Neural progenitor cell (in vitro differentiated cells): ENCODE measurements at places on chromosomes 3 and 15. TPM values are rescaled to one million over a fixed set of nuclear protein-coding genes. Genes with fewer than 3 reads are reported as not detected.
A peak's percentile ranks its signal among the peaks of the same experiment; 100 is the strongest.

DNA sequence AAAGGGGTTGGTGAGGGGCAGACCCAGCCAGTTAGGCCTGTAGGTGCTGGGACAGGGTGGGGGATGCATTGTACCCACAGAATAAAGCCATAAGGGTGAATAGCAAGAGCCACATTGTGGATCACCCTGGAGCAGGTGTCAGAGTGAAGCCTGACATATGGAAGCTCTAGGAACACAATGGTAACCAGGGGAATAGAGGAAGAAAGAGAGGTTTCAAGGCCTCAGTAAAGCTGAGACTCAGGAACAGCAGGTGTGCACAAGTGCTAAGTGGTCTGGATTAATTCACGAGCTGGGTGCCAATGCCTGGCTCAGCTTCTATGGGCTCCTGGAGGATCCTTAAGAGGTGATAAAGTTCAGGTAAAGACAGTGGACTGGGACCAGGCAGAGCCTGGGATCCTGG lies 323.7 kb upstream of the CTNNB1 start:
- no peak for DNase-seq

- DNase-seq = peak; percentile 72
Observed at GRCh38 chr3:38004415-38005075, 14.0 kb downstream of the VILL start.

- DNase-seq = no peak
Observed at GRCh38 chr15:92011611-92012367, 158.3 kb downstream of the SLCO3A1 start.

GRCh38 chr3:10420745-10421475 lies 84.5 kb downstream of the ATP2B2 start:
- DNase-seq = no peak

DNA sequence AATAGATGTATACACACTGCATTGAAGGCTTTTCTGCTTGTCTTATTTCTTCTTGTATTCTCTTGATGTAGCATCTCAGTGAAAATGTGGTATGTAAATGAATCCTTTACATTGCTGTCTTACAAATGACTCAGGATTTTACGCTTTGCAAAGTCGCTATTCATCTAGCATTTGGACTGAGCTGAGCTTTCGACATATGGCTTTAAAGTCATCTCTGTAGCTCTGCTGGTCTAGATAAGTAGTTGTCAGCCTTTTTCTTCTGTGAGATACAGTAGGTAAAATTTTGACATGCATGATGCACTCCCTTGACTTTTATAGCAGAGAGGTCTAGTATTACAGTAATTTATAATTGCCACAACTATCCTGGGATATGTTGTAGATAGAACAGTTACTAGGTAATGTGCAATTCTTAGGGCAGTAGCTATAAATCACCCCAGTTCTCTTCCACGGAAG lies 16.8 kb downstream of the MEF2A start:
- no peak for DNase-seq

- DNase-seq = no peak
Observed at GRCh38 chr3:16759227-16759903, 125.4 kb upstream of the PLCL2 start.

DNA sequence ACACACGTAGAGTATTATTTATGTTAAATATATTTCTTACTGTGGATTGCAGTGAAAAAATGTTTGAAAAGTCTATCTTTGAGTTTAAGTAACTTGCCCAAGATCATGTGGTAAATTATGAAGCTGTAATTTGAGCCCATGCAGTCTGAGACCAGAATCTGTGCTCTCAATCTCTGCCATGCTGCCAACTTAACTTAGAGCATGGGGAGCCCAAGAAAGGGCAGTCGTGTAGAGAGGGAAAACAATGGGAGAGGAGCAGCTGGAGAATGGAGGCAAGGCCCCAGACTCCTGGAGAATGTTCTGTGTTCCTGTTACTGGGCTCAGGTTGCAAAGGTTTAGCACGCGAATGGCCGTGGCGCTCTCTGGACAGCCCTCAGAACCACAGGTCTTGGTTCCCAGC lies 311.6 kb upstream of the RASGRP1 start:
- DNase-seq = no peak

DNA sequence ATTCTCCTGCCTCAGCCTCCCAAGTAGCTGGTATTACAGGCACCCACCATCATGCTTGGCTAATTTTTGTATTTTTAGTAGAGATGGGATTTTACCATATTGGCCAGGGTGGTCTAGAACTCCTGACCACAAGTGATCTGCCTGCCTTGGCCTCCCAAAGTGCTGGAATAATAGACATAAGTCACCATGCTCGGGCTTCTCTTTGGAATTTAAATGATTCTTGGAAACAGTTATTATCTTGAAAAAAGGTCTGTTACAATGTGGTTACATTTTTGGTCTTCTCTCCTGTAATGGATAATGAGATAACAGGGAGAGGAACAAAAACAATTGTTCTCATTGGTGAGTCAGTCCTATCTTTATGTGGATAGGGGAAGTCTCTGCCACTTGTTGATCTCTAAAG lies 59.8 kb upstream of the AADACL2 start:
- no peak for DNase-seq

DNA sequence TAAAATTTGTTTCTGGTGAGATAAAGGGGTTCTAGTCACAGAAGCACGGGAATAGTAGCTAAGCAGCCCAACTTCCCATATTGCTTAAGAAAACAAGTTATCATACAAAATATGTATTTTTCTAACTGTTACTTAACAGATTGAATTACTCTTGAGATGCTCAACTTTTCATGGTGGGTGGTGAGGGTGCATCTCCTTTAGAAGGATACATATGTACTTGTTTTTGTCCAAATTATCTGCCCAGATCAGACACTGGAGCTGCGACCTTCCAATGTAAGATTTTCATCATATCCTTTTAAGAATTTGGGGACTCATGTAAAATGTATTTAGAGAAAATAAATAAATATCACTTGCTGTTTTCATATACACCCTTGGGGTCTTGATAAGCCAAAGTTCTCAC lies 252.2 kb upstream of the SOX2 start:
- no peak for DNase-seq

DNA sequence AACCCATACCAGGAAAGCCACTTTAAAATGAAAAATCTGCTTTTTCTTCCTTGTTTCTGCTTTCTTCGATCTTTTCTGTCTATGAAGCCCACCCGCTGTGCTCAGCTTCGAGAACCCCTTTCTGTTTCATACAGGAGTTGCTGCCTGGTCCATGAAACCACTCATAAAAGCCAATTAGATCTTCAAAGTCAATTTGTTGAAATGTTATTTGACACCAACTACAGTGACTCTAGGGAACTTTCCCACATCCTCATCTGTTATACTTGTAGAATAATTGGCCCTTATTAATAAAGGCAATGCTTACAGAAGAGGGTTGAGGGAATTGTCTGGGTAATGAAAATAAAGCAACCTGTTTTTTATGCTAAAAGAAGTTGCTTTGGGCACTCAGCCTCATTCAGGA lies 523.6 kb downstream of the OCA2 start:
- DNase-seq = no peak

GRCh38 chr3:154548341-154548740 lies 118.4 kb upstream of the GPR149 start:
- no peak for DNase-seq

MESD gene
- total RNA-seq = 24.1 and 31.5 TPM in 2 replicates

RBM6 gene
- 126 and 170 TPM in 2 replicates for total RNA-seq

ZNF80 gene
- total RNA-seq = not detected in 2 replicates

ZNF662 gene
- total RNA-seq = not detected in 2 replicates

CGNL1 gene
- total RNA-seq = 3.0 and 4.0 TPM in 2 replicates
